Left lung (tissue), 14 donors: ENCODE measurements at places on chromosomes 13 and 19. TPM values are rescaled to one million over a fixed set of nuclear protein-coding genes. Genes with fewer than 3 reads are reported as not detected.

- H3K27ac ChIP-seq: no peak overlapping the region
- no peaks in the 10 kb centered on the region for H3K36me3 ChIP-seq
- no peak overlapping the region for H3K4me3 ChIP-seq
- no peak for DNase-seq
- no peaks in the 10 kb centered on the region for H3K27me3 ChIP-seq
These were observed 10.1 kb upstream of the ZNF85 start for GRCh38 chr19:20912973-20913372.

DNA sequence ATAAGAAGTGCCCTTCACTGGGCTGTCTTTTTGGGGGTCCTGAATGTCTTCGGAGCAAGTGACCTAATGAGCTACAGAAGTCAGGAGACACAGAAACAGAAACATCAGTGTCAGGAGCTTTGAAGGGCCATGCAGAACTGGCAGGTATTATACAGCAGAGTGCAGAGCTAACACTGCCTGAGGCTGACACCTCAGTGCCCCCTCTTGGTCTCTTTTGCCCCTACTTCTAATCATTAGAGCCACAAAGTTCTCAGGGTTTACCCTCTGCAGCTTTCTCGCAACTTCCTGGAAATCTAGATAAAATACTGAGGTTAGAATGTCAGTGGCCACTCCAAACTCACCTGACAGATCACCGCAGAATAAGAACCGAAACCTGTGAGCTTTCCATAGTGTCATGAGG, 172.7 kb downstream of the B3GLCT start:
- DNase-seq: no peak
- H3K4me3 ChIP-seq: no peak overlapping the region
- H3K36me3 ChIP-seq: no peaks in the 10 kb centered on the region
- H3K27me3 ChIP-seq: no peaks in the 10 kb centered on the region
- H3K27ac ChIP-seq: no peak overlapping the region
- H3K4me1 ChIP-seq: no peaks in the 10 kb centered on the region

DNA sequence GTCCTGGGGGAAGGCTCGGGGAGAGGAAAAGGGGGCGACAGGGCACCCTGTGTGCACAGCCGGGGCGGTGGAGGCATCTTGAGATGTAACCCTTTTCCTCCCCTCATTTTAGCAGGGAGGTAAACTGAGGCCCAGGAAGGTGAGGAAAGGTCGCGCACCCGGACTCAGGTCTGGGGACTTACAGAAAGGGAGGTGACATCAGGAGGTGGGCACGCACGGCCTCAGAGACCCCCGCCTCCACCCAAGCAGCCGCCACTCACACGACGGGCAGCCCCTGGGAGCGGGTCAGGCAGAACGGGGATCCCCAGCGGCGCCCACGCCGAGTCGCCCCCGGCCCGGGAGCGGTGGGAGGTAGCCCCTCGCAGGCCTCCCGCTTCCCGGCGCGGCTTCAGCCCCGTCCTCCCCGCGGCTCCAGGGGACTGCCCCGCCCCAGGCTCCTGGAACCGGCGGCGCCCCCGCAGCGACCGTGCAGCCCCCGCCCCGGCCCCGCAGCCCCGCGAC, 477 bp downstream of the PIP5K1C start:
- peak overlapping the region; percentile 76 for H3K27ac ChIP-seq
- DNase-seq: no peak
- H3K36me3 ChIP-seq: no peaks in the 10 kb centered on the region

URAD gene
- not detected for total RNA-seq

DNA sequence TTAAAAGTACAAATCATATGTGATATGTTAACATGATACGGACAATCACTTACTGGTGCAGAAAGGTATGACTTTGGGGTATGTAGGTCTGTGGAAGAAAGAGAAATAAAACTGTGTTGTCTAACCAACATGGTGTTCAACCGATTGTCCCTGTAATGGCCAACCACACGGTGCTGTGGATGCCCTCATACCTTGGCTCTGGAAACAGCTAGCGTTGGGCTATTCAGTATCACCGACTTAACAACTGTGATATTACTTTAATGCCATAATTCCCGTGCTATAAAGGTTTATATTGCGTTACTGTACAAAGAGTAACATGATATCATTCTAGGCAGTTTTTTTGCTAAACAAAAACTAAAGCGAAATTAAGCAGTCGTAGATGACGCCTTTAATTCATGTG, 448.3 kb downstream of the EFNB2 start:
- H3K4me3 ChIP-seq: no peak overlapping the region
- no peak for DNase-seq
- H3K27me3 ChIP-seq: no peaks in the 10 kb centered on the region

ZNF888 gene
- 5.7 TPM for total RNA-seq

EPS8L1 gene
- total RNA-seq: 37.5 TPM

KIR3DL2 gene
- total RNA-seq: 0.20 TPM

GRCh38 chr19:40381321-40381720, 8.7 kb downstream of the HIPK4 start:
- no peak for DNase-seq
- H3K4me3 ChIP-seq: no peak overlapping the region
- H3K27ac ChIP-seq: no peak overlapping the region
- H3K27me3 ChIP-seq: no peaks in the 10 kb centered on the region

DNA sequence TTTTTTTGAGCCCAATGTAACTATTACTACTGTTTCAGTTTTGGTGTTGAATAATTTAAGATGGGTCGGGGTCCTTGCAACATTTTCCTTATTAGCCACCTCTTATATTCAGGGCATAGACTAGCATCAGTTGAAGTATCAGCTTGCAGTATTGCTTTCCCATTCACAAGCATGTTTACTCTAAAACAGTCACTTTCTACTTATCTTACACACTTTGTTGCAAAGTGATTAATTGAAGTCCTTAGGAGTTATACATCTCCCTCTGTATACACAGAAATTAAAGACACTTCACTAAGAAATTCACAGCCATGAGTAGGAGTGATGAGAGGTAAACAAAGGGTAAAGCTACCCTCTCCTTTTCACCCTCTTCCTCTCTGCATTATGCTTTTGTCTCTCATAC, 27.6 kb downstream of the SLAIN1 start:
- no peaks in the 10 kb centered on the region for H3K36me3 ChIP-seq
- H3K27me3 ChIP-seq: no peaks in the 10 kb centered on the region
- H3K27ac ChIP-seq: no peak overlapping the region
- no peak for DNase-seq

DNA sequence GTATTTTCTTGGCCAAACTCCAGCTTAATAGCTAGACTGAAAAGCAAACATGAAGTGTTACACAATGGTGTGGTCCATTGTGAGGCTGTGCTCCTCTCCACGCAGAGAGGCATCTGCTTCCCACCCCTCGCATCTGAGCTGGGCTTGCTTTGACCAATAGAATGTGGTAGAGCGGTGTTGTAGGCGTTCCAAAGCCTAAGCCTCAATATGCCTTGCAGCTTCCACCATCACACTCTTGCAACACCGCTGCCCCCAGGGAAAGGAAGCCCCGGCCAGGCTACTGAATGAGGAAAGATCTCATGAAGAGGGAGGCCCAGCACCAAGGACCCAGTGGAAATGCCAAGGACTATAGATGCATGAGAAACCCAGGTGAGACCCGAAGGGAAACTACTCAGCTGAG, 9.4 kb downstream of the FLT1 start:
- no peaks in the 10 kb centered on the region for H3K36me3 ChIP-seq
- peak; percentile 24 for DNase-seq
- no peak overlapping the region for H3K27ac ChIP-seq
- H3K27me3 ChIP-seq: peaks cover 5% of the 10 kb centered on the region
- H3K4me1 ChIP-seq: no peaks in the 10 kb centered on the region

GRCh38 chr13:75151081-75151643, 330.8 kb downstream of the TBC1D4 start:
- no peak overlapping the region for H3K4me3 ChIP-seq
- H3K27ac ChIP-seq: no peak overlapping the region
- no peaks in the 10 kb centered on the region for H3K4me1 ChIP-seq
- no peaks in the 10 kb centered on the region for H3K36me3 ChIP-seq
- no peak for DNase-seq
